Caco-2 (cell line): ENCODE measurements at places on chromosomes 2 and 18.

DNA sequence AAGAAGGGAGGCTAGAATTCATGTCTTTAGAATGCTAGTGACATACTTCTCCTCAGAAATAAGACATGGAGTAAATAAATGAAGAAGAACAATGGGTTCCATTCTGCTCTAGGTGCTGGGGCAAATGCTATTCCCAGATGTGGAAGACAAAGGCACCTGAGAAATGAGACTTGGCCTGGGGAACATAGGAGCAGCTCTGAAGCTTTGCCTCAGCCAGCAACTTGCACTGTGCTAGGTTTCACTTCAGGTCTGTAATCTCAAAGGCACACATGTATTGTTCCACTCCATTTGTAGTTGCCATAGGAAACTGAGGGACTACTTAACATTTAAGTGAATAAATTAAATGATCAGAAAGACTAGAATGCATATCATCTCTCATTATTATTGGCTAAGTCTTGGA is 538.9 kb upstream of the REG3G start:
- no peak for DNase-seq

GRCh38 chr2:99159594-99159993 is 4.8 kb downstream of the LIPT1 start:
- DNase-seq: no peak

DNA sequence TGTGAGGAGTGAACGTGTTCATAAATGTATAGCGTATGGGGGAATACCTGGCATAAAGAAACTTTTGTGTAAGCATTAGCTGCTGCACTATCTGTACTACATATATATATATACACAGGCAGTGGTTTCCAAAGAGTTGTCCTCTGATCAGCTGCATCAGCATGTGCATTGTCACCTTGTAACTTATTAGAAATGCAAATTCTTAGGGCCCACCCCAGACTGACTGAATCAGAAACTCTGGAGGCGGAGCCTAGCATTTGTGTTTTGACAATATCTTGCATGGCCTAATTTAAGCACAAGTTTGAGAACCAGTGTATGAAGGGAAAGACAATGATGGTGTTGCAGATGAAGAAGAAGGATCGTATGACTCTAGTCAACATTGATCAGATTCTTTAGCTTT is 299.5 kb downstream of the CCDC102B start:
- no peak for DNase-seq

GRCh38 chr2:156333951-156334495 is 1.5 kb upstream of the NR4A2 start:
- peak; percentile 53 for DNase-seq

DNA sequence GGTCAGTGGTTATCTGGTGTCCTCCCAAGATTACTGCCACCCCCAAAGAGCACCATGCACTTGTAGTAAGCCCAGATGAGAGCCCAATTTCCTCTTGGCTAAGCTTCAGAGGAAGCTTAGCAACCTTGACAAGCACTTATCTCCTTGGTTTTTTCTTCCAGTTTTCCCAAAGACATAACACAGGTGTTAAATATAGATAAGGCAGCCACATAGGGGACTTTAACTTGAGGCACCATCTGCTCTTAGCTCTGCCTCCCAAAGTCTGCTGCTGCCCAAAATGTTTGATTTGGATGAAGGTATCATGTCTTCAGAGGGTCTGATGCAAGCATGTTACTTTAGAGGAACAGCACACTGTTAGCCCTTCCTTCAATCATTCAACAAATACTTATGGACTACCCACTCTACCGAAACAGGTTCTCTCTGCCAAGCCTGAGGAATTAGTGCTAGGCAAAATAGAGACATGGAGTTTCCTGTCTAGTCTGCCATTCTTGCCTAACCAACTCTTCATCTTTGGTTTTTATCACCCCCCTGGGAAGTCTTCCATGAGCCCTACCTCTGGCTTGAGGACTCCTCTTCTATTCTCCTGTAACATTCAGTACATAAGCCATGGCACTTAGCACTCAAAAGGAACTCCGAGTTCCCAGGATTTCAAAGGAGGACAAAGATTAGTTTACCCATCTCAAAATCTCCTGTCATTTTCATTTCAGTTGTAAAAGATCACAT is 73.7 kb downstream of the SP3 start:
- DNase-seq: no peak

DNA sequence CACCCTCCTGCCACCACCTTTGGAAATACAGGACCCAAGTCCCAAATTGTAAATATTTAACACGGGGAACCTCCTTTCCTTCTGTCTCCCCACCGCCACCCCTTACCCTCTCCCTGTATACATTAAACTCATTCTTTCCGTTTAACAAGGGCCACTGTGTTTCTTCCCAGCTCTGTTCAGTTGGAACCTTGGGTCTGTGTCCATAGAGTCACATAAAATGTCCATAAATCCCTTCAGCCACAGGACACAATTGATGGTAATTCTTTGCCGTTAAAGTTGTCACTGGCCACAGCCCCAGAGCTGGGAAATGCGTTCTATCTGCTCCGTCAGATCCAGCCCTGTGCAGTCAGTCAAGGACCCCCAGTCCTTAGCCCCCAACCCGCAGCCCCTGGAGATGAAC is 49.9 kb upstream of the FZD7 start:
- DNase-seq: no peak
